CD4-positive, alpha-beta T cell treated with Interleukin-2 at 100 ng/mL for 4 hours (primary cell): ENCODE measurements at places on chromosomes 12 and 14.

DNA sequence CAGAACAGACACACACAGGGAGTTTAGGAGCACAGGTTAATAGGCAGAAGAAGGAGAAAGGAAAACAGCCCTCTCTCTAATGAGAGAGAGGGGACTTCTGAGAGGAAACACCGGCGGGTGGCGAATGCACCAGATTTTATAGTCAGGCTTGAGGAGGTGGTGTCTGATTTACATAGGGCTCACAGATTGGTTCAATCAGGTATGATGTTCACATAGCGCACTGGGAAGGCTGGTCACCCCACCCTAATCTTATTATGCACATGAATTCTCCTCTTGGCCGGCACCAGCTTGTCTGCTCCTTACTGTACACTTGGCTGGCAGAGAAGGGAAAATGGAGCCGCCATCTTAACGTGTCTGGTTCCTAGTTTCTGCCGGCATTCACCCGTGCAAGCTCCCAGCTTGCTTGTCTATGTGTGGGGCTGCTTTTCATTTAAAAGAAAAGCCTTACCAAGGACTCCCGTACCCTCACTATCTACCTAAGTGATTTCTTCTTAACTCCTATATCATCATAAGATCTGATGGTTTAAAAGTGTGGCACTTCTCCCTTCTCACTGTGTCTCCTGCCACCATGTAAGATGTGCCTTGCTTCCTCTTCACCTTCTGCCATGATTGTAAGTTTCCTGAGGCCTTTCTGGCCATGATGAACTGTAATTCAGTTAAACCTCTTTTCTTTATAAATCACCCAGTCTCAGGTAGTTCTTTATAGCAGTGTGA, 15.1 kb downstream of the BCAT1 start:
- no peak for DNase-seq

GRCh38 chr12:57575771-57576612, 15.0 kb upstream of the PIP4K2C start:
- no peak for DNase-seq

DNA sequence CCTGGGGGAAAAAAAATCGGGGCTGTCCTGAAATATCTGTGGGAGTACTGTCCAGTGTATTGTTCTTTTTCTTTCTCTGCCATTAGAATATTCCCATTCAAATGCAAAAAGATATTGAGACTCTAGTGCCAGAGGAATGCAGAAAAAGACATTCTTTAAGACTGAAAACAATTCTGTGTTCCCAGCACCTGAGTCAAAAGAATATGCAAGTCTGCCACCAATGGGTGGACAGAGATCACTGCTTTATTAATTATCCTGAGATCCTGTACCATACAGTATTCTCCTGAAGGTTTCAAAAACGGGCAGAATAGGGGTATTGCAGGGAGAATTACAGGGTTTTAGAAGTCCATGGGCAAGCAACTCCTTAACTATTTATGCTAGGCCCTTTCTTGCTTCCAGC, 361.8 kb downstream of the C12orf50 start:
- DNase-seq = no peak

GRCh38 chr12:27468241-27468640, 21.7 kb downstream of the SMCO2 start:
- DNase-seq = no peak

GRCh38 chr12:128702371-128702770, 121.4 kb downstream of the SLC15A4 start:
- DNase-seq = no peak

GRCh38 chr14:53144244-53144643, 8.9 kb downstream of the DDHD1 start:
- no peak for DNase-seq

DNA sequence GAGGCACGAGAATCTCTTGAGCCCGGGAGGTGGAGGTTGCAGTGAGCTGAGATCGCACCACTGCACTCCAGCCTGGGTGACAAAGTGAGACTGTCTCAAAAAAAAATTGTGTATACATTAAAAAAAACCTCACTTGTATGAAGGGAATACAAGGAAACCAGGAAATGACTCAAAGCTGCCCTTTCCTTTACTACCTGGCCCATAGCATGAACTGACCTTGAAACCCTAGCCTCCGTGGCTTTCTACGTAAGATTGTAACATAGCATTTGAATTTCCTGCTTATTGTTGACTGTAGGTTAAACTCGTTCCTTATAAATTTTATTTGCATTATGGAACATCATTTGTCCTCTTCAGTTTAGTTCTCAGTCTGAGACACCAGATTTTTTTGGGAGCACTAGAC, 9.1 kb upstream of the DDX47 start:
- no peak for DNase-seq

- no peak for DNase-seq
Observed at GRCh38 chr14:90405101-90405500, 8.3 kb downstream of the CALM1 start.

- DNase-seq = no peak
Observed at GRCh38 chr12:45305907-45306306, 90.0 kb downstream of the ANO6 start.

DNA sequence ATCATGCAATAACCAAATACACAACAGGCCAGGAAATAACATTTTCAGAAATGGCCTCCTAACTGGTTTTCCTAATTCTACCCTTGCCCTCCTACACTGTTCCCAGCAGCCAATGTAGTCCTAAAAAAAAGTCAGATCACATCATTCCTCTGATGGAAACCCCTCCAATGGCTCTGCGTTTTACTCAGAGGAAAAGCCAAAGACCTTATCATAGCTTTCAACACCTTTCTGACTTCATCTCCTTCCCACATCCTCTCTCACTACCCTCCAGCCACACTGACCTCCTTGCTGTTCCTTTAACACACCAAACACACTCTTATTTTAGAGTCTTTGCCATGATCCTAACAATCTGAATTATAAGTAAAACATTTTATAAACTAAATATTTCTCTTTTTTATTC, 1.1 kb downstream of the MED6 start:
- no peak for DNase-seq

- DNase-seq = no peak
Observed at GRCh38 chr14:22768947-22769346, 2.5 kb downstream of the OXA1L start.

DNA sequence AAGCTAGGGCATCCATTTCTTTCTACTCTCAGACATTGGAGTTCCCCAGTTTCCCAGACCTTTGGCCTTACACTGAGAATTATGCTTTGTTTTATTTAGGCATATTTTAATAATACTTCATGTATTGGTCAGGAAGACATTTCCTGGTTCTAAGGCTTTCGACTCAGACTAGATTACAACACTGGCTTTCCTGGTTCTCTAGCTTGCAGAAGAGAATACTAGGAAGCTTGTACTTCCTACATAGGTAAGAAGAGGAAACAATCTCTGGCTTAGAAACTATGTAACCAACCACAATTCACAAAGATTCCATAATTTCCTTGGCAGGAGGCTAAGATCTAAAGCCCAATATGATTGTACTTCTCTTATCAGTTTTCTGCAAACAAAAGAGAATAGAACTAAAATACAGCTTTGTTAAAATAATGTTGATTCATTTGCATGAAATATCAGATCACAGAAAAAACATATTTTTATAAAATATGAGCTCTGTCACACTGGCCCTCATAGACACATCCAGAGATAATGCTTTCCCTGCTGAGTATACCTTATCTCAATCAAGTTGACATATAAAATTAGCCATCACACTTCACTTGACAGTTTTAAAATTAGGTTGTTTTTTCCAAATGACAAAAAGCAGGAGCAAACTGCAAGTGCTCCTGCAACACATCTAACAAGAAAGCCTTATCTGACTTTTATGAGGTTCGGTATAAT, 30.5 kb downstream of the CLEC2D start:
- no peak for DNase-seq

GRCh38 chr14:42013559-42013958, 406.9 kb downstream of the LRFN5 start:
- no peak for DNase-seq

- DNase-seq = no peak
Observed at GRCh38 chr14:59150990-59151389, 37.5 kb upstream of the DAAM1 start.

DNA sequence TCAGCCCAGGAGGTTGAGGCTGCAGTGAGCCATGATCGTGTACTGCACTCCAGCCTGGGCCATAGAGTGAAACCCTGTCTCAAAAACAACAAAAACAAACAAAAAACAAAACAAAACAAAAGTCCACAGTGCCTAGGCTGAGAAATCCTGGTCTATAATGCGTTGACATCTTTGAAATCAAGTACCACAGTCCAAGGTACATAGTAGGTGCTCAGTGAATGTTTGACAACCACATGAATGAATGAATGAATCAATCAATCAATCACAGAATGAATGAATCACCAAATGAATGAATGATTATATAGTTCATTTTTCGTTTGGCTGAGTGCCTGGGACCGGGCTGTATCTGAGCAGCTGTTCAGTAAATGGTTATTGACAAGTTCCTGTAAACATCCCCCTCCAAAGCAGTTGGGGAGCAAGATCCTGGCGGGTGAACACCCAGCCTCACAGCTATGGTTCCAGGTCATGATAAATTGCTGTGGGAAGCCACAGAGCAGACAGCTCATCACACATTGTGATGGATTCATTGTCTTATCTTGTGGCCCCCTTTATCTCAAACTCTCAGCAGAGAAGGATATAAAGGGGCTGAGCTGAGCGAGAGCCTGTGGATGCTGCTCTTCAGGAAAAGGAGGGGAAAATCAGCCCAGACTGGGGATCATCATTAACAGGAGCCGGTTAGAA, 30.4 kb upstream of the IFT81 start:
- no peak for DNase-seq

DNA sequence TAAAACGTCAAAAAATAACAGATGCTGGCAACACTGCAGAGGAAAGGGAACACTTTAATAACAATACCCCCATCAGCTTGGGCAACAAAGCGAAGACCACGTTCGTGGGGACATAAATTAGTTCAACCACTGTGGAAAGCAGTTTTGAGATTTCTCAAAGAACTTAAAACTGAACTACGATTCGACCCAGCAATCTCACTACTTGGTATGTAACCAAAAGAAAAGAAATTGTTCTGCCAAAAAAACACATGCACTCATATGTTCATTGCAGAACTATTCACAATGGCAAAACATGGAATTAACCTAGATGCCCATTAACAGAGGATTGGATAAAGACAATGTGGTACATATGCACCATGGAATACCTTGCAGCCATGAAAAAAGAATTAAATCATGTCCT, 81.2 kb upstream of the RAP1B start:
- no peak for DNase-seq

DNA sequence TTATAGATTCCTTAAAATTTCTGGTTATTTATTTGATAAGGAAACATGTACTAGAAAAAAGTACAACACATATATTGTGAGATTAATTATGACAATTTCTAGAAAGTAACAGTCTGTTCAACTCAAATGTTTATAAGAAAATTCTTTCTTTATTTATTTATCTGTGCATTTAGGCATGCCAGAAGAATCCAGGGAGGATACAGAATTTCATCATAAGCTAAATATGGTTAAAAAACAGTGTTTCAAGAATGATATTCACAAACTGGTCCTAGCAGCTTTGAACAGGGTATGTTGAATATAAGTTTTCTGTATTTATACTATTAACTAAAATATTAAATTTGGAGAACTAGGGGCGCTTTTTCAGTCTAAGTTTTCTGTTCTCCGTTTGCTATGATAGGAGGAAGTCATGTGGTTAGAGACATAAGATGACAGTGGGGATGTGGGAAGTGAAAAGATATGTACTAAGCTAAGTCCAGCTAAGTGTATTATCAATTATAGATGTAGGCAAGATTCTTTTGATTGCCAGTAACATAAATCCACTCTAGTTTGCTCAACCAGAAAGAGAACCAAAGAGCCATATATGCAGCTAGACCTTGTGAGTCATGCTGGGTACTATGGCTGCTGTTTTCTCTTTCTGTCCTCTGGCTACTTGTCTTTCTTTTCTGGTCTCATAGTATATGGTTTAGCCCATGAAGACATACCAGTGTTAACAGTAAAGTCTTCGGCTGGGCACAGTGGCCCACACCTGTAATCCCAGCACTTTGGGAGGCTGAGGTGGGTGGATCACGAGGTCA, 39.0 kb downstream of the LRRK2 start:
- no peak for DNase-seq

GRCh38 chr12:112728864-112729263, 62.7 kb upstream of the RPH3A start:
- no peak for DNase-seq

- DNase-seq = no peak
Observed at GRCh38 chr14:90531497-90531896, 134.7 kb downstream of the CALM1 start.

DNA sequence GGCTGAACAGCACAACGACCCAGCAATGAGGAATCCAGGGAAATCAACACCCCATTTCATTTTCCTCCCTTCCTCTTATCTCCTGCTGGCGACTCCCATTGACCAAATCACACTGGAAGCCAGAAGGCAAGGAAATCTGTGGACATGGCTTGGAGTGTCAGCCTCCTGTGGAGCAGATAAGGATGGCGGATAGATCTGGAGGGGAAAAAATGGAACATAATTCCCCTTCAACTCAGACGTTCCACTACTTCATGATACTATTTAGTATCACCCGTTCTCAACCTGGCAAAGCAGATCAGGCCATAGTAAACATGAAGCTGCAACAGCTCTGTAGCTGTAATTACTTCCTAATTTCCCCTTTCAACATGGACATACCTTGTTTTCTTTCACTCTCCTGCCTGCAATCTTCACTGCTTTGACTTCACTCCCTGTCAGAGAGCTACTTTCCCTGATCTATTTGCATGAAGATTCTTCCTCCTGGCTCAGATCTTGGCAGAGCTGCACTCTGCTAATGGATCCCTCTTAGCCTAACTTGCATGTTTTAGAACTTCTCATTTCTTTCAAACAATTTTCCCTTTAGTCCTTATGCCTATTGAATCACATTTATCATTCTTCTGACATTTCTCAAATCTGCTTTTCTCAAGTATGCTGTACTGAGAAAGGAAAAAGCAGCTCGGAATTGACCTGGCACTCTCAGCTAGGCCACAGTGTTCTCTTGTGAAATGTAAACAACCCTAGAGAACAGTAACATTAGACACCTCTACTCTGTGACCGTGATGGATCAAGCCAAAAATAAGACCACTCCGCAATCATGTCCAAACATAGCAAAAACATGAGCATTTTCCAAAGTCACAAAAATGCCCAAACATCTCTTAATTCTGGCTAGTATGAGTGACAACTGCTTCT, 135.1 kb downstream of the ETNK1 start:
- DNase-seq = no peak

- no peak for DNase-seq
Observed at GRCh38 chr14:67999705-68000384, 180.3 kb downstream of the RAD51B start.

DNA sequence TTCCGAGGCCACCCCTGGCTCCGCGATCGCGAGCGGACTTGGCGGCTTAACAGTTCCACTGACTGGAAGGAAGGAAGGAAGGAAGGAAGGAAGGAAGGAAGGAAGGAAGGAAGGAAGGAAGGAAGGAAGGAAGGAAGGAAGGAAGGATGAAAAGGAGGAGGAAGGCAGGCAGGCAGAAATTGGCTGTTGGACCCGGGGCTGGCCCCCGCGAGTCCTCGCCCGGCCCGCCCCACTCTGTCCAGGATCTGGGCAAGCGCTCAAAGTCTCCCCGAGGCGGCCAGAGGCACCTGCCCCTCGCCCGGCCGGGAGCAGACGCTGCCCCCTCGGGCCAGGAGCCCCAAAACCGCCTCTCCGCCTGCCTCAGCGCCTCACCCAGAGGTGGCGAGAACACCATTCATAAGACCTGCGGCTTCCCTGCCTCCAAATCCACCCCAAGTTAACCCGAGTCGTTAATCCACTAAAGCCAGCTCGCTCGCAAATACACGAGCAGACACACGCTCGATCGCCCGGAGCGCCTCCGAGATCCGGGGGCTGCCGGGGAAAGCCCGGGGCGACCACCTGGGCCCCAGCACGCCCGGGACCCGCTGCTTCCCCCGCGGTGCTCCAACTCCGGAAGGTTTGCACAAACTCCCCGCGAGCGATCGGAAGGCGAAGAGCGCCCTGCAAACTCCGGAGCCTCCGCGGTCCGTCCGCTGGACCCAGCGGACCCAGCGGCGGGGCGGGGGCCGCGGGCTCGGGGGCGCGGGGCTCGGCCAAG, 844 bp downstream of the DPF3 start:
- no peak for DNase-seq
